Amniotic stem cell (primary cell): ENCODE measurements at places on chromosomes 1 and 21.

DNA sequence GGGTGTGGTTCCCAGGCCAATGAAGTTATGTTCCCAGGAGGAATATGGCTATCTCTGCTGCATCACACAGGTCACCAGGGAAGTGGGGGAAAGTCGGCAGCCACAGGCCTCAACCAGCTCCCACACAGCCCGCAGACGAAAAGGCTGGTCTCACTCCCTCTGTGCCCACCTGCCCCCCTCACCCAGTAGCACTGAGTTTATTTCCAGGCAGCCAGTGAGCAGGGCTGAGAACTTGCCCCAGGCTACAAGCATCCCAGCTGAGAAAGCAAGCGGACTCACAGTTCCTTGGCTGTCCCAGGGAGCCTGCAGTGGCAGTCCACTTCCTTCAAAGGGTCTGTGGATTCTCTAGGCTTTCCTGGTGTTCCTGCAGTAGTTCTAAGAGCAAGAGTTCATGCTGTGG lies 68.9 kb downstream of the SLC5A9 start:
- DNase-seq = no peak

- DNase-seq = no peak
Measured at GRCh38 chr1:22351768-22352080, 99.9 kb upstream of the ZBTB40 start.

DNA sequence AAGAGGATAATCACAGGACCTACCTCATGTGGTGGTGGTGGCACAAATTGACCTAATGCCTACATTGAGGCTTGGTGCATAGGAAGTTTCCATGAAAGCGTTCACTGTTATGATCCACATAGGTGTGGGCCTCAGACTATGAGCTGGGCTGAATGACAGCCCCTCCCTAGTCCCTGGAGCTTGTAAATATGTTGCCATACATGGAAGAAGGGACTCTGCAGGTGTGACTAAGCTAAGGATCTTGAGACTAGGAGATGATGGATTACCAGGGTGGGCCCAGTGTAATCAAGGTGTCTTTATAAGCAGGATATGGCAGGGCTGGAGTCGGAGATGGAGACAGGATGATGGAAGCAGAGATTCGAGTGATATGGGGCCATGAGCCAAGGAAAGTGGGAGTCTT lies 31.0 kb upstream of the KCNE1 start:
- no peak for DNase-seq

DNA sequence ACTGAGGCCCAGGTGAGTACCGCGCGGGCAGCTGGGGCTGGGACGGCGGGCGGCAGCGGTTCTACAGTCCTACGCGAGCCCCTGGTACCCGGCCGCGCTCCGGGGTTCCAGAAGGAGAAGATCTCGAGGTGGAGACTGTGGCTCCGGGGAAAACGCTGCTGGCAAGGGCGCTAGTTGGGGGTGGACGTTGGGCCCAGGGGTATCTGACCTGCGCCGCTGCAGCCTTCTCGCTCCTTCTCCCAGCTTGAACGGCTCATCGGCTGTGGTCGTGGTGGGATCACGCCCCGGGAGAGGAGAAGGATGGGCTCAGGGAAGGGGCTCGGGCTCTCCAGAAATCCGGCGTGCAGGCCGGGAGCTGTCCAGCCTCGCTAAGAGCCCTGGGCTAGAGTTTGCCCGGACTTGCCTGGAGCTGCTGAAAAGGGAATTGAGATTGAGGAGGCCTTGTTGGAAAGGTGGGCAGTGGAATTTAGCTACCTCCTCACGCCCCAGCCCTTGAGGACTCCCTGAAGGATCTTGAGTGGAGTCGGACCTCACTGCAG lies 1.1 kb upstream of the POU3F1 start:
- DNase-seq = no peak

- DNase-seq = peak; percentile 61
Measured at GRCh38 chr1:183023146-183023600, at the start of gene LAMC1. LAMC1 (plus strand) TSS chr1:183023420; CDS start chr1:183023717, 297 bp downstream.

DNA sequence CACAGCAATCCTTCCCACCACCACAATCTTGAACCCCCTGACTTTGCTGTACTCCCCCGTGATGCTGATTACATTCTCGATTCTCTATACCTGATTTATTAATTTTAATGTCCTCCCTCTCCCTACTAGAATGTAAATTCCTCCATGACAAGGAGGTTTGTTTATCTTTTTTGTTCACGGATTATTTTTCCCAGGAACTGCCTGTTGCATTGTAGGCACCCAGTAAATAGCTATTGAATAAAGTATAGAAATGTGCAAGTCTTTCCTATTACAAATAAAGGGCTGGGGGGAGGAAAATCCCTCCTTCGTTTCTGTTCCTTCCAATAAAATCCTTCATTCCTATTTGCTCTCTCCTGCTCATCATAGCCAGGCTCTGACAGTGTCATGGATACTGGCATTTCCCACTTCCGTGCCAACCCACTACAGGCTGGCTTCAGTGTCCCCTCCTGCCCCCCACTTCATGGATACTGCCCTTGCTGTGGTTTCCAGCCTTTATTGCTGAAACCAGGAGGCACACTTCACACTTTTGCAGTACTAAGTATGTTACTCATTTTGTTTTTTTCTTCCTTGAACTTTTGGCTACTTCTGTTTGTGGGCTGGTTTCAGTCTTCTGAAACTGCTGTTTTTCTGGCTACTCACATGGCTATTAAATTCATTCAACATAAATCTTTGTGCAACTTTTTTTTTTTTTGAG lies 7.5 kb downstream of the KIF1B start:
- no peak for DNase-seq

GRCh38 chr1:243483071-243483771 lies 227.4 kb downstream of the SDCCAG8 start:
- no peak for DNase-seq

- peak; percentile 72 for DNase-seq
Measured at GRCh38 chr1:36108314-36108713, 16.7 kb downstream of the COL8A2 start.

DNA sequence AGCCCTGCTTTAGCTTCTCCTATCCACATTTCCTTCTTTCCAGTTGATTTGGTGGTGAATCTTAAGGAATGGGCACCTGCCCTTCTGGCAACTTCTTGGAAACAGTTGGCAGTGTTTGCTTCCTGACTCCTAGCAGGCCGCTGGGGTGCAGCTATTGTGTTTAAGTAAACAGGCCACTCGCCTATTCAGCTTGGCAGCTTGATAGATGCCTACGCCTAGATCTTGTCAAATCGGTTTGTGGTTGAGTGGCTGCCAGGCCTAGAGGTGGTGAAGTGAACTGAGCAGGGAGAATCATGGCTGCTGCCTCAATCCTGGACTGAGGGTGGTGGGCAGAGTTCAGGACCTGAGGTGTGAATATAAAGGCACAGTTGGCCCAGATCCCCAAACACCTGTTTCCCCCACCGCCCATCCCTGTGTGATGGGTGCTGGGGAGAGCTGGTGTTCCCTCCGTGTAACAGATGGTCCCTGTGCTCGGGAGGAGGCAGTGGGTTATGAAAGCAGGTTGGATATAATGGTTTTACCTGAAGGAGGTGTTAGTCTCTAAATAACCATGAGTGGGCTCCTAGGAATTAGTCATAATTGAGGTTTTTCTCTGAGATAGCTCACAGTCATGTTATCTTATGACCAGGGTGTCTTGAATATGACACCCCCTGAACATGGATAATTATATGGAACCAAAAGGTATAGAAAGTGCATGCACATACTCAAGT lies 940 bp upstream of the PLA2G2C start:
- DNase-seq = no peak

- DNase-seq = no peak
Measured at GRCh38 chr1:232378266-232379062, 251.5 kb downstream of the SIPA1L2 start.

DNA sequence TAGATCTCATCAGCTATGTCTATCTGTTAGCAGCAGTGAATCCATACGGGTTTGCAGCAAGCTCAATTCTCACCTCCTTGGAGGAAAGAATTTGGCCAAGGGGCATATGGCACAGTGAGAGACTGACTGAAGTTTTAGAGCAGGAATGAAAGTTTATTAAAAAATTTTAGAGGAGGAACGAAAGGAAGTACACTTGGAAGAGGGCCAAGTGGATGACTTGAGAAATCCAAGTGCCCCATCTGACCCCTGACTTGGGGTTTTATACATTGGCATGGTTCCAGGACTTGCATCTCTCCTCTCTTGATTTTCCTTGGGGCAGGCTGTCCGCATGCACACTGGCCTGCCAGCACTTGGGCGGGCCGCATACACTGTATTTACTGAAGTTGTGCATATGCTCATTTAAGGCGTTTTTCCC lies 9.2 kb upstream of the OSBPL9 start:
- DNase-seq = no peak

DNA sequence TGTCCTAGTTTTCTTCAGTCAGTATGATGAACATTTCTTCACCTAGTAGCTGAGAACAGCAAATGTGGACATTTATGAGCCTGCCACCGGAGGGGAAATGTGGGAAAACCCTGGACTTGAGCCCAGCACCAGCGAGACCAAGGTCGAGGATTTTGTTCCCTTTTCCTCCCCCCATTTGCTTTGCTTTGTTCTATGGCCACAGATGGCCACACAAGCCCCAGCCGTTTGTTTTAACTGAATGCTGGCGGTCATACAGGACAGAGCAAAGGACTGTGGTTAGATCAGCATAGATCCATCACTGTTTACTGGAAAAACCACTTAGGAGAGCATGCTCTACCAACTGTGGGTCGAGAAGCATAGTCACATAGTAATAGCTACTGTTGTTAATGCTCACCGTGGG lies 20.9 kb downstream of the SH2D2A start:
- DNase-seq = no peak

GRCh38 chr1:171716616-171717015 lies 25.2 kb downstream of the VAMP4 start:
- no peak for DNase-seq

DNA sequence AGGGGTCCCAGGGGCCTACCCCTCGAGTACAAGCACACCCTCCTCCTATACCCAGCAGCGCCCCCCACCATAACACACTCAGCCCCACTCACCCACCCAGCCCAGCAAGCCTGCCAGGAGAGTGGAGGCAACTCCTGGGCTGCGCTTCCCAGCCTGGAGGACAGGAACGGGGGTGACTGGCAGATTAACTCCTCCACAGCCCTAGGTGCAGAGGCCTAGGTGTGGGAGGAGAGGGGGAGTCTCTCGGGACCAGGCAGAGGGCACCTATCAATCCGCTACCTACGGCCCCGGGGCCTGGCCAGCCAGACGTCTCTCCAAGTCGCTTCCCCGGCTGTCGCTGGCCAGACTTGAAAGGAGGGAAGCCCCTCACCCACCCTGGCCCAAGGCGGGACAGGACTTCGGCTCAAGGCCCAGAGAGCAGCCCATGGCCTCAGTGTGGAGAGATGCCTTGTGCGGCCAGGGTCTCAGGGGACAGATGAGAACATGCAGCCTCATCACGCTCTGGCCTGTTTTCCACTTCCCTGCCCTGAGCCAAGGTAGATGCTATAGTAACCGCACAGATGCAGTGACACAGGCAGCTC lies 24.9 kb downstream of the MATN1 start:
- no peak for DNase-seq

GRCh38 chr1:89302697-89303332 lies 30.2 kb upstream of the GBP5 start:
- DNase-seq = no peak

- no peak for DNase-seq
Measured at GRCh38 chr1:168454211-168454815, 89.5 kb downstream of the XCL2 start.

DNA sequence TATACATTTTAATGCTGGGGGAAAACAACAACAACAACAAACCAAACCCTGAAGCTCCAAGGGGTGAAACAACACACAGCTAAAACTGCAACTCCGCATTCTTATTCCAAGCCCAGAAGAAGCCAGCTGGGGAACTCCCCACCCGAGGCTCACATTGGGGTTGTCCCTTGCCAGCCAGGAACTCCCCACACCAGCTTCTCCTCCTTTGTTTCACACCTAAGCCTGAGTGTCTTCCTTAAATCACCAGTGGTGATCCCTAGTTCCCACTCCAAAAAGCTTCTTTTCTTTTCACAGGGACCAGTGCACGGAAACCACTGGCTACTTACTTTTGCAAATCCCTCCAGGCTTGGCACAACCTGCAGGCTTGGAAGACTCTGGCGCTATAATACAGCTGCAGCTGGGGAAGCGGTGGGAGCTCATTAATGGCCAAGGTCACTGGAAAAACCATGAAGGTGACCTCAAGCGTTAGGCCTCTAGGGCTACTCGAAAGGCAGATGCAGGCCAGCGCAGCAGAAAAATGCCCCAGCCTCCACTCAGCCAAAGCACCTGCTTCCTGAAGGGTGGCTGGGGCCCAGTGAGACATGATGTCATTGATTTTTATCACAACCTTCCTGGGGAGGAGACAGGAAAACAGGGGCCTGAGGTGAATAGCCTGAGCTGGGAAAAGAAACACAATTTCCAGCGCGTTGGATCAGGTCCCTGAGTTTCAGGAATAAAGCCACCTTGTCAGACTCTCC lies 40.1 kb downstream of the TLR5 start:
- no peak for DNase-seq

- DNase-seq = no peak
Measured at GRCh38 chr1:62727656-62728407, 39.6 kb upstream of the DOCK7 start.

DNA sequence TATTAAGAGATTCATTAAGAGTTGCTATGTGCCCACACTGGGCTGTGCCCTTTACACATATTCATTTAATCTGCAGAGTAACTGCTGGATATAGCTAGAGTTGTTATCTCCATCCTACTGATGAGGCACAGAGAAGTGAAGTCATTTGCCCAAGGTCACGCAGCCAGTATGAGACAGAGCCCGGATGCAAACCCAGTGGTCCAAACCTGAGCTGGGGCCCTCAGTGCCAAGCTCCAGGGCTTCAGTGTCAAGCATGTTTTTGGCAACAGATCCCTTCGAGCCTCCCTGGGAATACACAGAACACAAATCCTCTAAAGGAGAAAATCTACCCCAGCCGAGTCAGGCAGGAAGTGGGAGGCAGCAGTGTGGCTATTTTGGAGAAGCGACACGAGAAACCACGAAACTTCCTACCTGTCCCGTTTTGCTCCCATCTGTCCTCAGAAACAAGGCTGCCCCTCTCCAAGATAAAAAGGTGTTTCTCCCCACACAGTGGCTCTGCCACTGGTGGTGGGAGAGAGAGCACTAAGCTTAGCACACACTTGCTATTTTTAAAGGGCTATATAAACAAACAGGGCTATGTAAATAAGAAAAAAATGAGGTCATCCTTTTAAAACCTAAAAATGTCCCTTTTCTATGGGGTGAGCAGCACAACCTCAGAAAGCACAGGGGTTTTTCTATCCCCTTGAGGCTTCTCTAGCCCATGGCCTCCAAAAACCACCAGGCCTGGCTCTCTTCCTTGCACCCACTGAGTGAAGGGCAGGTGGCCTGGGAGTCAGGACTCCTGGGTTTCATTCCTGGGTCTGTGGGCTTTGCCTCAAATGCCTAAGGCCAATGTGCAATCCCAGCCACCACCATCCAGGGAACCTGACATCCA lies 138.6 kb upstream of the EDN2 start:
- DNase-seq = no peak

DNA sequence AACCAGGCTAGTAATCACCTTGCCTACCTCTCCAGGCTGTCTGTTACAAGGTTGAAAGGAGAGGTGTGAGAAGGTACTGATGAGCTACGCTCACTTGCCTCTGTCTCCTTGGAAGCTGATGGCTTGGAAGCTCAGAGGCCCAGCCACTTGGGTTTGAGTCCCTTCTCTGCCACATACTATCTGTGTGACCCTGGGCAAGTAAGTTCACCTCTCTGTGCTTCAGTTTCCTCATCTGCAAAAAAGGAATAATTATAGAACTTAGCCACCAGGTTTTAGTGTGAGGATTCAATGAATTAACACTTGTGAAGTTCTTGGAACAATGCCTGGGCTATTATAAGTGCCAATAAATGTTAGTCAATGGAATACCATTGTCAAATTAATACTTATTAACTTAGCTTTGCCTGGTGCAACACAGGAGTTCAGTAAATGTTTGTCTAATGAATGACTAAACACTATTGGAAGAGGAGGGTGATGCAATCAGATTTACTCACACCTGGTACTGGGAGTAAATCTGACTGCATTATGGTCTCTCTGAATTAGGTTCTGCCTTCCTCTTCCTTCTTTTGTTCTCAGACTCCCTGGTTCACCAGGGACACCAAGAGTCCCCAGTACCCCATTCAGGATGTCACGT lies 55.5 kb downstream of the TRABD2B start:
- DNase-seq = no peak
